Spinal cord (tissue), 10 donors: ENCODE measurements at places on chromosomes 4 and X.

DNA sequence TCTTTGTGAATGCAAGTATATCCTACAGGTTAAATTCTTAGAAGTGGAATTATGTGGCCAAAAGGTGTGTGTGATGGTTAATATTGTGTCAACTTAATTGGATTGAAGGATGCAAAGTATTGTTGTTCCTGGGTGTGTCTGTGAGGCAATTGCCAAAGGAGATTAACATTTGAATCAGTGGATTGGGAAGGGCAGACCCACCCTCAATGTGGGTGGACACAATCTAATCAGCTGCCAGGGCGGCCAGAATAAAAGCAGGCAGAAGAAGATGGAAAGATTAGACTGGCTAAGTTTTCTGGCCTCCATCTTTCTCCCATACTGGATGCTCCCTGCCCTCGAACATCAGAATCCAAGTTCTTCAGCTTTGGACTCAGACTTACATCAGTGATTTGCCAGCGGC lies 76.2 kb upstream of the GBA3 start:
- no peak for DNase-seq

- DNase-seq = no peak
These were observed 1453.3 kb upstream of the TENM3 start for GRCh38 chr4:180789929-180790328.

DNA sequence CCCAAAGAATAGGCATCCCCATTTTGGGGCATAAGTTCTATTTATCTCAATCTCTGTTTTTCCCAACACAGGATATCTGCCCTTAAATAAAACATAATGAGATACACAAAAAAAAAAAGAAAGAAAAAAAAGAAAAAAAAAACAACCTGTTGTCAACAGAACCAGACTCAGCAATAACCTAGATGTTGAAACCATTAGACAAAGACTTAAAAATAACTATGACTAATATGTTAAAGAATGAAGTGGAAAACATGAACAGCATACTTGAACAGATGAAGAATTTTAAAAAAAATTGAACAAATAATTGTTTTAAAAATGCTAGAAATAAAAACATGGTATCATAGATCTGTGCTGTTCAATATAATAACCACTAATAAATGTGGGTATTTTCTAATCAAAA lies 93.4 kb upstream of the RXFP1 start:
- no peak for DNase-seq

GRCh38 chr4:48813964-48814363 lies 16.9 kb upstream of the OCIAD1 start:
- peak; percentile 50 for DNase-seq

DNA sequence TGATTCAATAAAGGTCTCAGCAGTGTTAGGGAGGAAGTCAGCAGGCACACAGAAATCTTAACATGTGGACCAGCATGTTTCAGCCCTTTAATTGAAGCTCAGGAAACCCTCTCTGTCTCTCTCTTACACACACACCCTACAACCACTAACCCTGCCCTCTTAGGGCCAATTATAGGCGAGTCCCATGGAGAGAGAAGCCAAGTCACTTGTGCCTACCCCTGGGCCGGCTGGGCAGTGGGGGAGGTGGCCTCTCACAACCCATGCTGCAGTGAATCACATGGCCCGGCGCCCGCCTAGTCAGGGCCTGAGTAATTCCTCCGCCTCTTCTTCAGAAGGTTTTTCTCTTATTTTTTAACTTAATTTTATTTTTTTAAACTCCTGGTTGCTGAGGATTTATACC lies 3.7 kb downstream of the FGD1 start:
- no peak for DNase-seq

DNA sequence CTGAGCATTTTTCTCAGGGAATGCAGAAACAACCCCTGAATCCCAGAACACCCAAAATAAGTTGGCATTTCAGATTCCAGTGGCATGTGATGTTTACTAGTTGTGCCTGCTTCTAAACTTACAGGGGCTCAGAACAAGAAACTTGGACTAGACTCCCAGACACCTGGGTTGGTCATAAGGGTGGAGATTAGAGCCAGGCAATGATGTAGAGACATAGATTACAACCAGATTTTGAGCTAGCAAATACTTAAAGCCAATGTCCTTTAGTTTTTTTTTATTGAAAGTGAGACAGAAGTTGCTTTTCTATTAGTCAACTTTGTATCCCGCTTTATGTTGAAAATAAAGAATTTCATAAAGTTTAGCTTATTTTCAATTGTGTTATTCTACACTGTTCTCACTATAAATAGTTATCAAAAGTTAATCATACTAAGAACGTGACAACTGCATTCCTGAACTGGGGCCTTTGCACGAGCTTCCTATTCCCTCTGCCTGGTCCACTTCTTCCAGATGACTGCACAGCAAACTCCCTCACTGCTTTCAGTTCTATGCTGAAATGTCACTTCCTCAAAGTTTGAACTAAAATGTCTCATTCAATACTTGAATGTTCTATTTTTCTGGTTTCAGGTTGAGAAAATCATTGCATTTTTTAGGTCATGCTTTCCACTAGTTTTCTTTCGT lies 224.7 kb upstream of the PPP1R2C start:
- DNase-seq = no peak

- DNase-seq = no peak
These were observed 37.2 kb upstream of the PPP2R2C start for GRCh38 chr4:6509587-6509986.

DNA sequence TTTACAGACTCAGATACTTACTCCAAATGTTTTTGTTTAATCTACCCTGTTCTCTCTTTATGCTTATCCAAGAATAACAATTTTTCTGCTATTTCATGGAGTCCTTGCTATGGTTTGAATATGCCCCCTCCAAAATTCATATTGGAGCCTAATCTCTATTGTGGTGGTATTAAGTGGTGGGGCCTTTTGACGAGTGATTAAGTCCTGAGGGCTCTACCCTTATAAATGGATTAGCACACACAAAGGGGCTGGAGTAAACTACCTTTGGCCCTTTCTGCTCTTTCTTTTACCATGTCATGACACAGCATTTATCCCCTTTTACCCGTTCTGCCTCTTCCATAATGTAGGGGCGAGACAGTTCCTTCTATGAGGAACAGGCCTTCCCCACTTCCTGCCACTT lies 285.5 kb downstream of the GASK1B start:
- no peak for DNase-seq

- no peak for DNase-seq
These were observed 153.7 kb downstream of the FBXW7 start for GRCh38 chr4:152382057-152382785.

DNA sequence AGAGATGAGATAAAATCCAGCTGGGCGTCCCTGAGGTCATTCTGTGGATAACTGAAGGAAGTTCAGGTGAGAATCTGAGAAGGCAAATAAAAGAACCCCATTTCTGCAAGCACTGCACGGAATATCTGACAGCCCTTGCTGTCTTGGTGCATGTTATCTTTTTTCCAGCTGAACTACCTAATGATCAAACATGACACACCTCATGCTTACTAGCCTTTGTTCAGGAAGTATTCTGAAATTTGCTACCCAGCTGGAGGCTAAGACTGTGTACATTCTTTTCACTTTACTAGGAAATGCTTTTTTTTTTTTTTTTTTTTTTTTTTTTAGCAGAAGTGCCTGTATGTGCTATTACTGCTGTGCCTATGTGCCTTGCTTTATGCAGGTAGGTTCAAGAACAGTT lies 718.1 kb downstream of the SMARCA1 start:
- DNase-seq = no peak

DNA sequence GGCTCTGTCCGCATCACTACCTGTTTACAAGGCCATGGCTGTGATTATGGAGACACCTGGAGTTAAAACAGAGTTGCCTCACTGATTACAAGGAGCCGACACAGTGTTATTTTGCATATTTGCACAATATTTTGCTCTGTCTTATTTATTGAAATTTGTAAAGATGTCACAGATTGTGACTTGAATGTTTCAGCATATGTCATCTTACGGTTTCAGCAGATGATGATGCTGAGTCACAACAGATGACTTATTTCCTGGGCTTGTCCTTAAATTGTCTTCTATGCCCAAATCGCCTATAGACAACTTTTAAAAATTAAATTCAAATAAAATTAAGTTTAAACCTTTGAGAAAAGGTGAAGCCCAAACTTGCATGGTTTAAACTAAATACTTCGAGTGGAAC lies 87.1 kb upstream of the INPP4B start:
- DNase-seq = no peak

DNA sequence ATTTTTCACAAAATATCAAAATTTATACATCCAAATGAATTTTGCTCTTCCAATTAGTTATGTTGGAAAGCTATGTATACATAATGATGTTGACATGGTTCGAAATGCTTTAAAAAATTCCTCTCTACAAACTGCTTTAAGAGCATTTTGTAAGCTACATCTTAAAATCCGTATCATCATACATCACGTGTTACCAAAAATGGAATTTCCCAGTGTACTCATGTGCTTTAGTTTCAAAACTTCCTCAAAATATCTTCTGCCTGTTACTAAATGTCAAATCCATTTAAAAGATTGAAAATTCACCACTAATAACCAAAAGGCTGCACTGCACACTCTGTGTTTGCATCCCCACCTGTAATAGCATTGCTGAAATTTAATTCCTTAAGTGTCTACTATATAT lies 87.9 kb downstream of the WDFY3 start:
- DNase-seq = no peak

DNA sequence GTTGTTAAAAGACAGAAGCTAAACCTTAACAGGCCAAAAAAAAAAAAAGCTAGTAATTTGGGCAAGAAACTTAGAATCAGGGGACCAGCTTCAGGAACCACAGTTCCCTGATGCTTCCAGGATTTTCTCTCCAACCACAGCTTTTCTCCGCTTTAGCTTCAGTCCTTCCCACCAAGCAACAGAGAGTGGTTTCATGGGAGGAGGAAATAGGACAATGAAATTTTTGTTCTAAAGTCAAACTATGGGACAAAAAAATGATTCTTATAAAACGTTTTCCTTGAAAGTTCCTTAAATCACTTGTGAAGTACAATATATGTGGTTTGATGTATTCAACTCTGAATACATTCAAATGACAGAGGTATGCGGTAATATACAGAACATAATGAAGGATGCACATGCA lies 71.0 kb upstream of the DHX15 start:
- DNase-seq = no peak

DNA sequence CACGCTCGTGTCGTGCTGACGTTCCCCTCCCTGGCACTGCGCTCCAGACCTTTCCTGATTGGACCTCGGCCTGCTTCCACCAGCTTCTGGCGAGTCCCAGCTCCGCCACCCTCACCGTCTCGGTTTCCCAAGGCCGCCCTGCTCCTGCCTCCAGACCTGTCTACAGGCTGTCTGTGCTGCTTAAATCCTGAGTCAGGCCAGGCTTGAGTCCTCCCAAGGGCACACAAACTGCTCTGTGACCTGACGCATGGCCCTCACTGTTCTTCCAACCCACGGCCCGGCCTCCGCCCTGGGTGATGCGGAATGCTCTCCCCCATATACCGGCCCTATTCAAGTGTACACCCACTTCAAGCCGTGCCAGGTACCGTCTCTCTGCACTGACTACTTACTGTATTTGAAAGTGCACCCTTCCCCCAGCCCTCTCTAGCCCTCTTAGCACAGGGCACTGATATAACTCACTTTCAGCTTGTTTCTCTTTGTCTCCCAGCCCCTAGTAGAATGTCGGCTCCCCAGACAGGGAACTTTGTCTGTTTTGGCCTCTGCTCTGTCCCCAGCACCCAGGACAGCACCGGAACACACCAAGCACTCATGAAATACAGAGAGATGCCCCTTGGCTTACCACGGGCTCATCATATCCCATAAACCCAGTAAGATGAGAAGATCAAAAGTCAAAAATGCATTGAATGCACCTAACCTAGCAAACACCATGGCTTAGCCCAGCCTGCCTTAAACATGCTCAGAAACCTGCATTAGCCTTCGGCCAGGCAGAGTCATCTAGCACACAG lies 63.1 kb upstream of the AFAP1 start:
- DNase-seq = no peak

GRCh38 chr4:160353548-160353947 lies 1250.7 kb downstream of the RAPGEF2 start:
- DNase-seq = peak; percentile 52

- DNase-seq = peak; percentile 51
These were observed 47.6 kb upstream of the NEUROG2 start for GRCh38 chr4:112563431-112564200.

GRCh38 chr4:31283679-31284078 lies 563.5 kb downstream of the PCDH7 start:
- DNase-seq = no peak

DNA sequence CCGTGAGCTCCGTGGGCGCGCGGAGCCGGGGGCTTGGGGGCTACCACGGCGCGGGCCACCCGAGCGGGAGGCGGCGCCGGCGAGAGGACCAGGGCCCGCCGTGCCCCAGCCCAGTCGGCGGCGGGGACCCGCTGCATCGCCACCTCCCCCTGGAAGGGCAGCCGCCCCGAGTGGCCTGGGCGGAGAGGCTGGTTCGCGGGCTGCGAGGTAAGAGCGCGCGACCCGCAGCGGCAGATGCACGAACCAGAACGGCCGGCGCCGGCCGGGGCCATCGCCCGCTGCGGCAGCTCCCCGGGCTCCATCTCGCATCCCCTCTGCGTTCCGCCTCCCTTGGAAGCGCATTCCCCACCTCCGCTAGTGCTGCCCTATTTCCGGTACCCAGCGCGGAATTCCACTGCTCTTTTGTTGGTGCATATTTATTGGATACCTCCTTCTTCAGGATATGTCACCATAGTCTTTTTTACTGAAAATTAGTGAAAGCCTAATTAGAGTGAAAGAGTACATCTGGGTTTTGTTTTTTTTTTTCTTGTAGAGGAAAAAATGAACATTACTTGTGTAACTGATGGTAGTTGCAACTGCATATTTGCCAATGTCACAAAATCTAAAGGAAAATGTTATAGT lies 797 bp downstream of the PKD2 start:
- DNase-seq = no peak

DNA sequence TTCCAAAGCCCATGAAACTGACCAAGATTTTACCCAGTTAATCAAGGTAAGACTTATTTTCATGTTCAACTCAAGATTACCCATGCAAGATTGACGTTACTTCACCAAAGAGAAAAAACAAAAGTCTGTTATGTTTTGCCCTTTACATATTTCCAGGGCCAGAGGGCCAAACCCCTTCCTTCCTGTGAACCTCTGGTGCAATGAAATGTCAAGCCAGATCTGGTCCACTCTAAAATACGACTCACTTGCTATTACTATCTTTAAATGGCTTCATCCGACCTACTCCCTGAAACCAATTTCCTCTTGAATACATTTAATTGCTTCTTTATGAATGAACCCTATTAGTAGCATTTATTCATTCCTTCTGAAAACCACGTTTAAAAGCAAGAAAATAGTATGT lies 33.0 kb downstream of the TSPAN5 start:
- DNase-seq = no peak

- no peak for DNase-seq
These were observed 119.0 kb downstream of the GALNTL6 start for GRCh38 chr4:171932238-171932637.
